ENCODE measurements at places on chromosomes 3 and 15.

DNA sequence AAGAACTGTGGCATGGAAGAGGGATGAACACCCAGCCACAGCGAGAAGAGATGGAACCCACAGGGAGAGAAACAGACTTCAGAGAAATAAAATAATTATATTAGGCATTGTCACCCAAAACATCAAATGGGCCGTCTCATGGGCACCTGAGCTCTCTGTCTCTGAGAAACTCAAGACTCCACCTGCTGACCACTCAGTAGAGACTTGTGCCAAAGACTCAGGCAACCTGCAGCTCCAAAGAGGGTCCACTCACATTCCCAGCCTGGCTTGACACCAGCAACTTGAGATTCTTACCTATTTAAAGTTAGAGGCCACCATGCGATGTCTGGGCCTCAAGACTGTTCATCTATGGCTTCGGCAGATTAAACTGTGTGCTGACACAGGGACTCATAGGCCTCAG, 12.0 kb downstream of the SEMA5B start:
- no peak for DNase-seq

- no peak for DNase-seq
Measured at GRCh38 chr3:33991673-33992072, 193.2 kb downstream of the PDCD6IP start.

DNA sequence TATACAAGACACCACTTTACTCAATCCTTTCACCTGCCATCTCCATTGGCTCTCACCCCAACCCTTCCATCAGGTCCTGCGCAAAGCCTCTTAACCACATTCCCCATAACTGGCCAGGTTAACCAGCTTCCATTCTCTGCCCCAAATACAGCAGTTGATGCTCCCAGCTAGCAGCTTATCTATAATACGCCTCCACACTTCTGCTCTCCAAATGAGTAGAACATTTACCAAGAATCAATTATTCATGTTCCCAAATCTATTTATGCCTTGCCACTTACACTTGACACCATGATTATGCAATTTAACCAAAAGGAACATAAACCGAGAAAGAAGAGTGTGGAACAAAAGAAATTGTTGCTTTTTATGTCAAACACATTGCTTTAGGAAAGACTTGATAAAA, 103.7 kb upstream of the TPM1 start:
- no peak for DNase-seq

DNA sequence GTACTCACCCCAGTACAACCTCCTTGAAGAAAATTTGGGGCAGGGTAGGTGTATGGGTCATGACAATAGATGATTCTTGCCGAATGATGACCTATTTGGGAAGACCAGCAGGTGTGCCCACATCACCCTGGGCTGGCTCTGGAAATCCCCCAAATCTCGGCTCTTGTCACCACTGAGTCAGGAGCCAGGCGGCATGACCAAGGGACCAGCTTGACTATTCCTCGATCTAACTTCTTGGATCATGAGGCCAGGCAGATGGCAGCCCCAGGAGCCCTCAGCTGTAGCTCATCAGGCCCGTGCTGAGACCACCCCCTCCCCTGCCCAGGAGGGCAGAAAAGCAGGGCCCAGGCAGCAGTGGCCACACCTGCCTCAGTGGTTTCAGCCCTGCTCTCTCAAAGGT, 9.2 kb upstream of the MUC4 start:
- DNase-seq, result no peak

GRCh38 chr3:126827121-126827520, 123.1 kb downstream of the CHCHD6 start:
- DNase-seq, result no peak

GRCh38 chr3:149224736-149225594, 3.3 kb upstream of the CP start:
- DNase-seq, result no peak

DNA sequence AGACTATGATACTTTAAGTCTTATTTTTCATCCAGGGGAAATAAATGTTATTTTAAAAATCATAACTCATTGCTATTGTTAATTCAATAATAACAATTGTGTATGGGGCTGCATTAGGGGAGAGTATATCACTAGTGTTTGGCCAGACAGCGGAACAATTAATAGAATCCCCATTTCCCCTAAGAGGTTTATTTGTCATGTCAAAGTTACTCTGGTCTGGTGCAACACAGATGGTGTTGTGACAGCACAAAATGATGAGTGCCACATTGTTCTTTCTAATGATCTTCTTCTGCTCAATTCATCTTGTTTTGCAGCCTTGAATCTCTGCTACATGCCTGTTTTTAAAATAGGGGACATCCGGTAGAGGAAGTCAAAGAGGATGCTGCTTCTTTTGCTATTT, 351.6 kb downstream of the NSUN3 start:
- DNase-seq, result no peak

DNA sequence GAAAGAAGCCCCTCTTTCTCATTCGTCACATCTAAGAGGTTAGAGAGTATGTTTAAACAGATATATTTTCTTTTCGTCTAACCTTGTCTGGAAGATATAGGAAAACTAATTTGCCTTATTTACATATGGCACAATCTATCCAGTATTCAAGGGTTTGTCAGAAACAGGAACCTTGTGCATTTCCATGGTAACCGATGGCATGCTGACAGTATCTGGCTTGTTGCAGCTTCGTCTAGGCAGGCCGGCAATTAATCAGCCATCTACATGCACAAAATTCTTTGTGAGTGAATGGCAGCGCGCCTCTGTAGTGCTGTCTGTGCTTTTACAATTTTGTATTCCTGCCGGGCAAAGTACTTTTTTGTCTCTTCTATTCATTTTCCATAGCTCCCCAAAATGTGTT, 294.0 kb upstream of the SOX2 start:
- no peak for DNase-seq

GRCh38 chr15:38624244-38625205, 59.9 kb upstream of the RASGRP1 start:
- DNase-seq, result no peak

DNA sequence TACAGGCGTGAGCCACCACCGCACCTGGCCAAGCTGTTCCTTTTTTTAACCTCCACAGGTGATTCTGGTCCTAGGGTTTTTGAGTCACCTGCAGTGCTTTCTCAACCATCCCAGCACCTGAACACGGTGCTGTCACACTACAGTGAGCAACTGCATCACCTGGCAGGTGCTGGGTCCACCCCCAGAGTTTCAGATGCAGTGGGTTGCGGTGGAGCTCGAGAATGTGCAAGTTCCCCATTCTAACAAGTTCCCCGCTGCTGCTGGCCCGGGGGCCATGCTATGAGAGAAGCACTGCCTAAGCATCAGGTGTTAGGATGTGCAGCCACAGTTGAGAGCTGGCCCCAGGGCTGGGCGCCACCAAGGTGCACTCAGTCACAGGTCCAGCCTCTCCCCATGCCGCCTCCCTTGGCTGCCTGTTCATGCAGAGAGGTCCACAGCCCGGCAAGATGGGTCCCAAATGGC, 18.0 kb downstream of the ISG20 start:
- DNase-seq, result no peak

DNA sequence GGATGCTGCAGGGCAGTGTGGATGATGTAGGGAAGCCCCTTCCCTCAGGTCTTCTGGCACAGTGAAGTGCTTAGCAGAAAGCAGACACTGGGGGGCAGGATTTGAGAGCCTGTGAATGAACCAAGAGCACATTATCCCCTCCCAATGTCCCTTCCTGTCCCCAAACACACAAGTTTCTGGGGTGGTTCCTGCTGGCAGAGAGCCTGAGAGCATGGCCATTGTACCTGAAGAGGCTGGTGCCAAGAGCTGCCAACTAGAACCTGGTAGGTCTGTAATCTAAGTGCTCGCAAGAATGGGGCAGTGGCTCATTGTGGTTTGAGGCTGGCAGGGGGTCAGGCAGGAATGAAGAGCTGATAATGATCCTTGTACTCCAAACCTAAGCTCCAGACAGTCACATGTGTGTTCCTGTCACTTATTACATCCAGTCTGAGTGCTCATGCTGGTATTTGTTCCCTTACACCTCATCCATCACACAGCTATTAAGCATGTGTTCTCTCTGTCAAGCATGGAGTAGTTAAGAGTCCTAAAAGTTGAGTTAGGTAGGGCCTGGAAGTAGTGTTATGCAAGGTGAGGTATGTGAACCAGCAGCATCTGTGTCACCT, 6.7 kb upstream of the CCR1 start:
- no peak for DNase-seq

DNA sequence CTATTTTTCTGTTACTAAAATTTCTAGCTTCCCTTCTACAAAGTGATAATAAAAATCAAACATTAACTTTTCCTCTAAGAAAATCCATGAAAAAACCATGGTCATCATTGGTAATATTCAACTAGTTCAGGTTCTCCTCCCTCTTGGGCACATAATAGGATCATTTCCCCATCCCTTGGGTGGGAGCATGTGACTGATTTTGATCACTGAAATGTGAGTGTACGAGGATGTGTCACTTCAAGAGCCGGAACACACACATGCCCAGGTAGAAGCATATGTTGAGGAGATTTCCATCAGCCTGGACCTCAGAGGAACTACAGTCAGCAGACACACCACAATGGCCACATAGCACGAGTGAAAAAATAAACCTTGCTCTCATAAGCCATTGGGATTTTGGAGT, 36.1 kb downstream of the AP3S2 start:
- DNase-seq, result no peak

DNA sequence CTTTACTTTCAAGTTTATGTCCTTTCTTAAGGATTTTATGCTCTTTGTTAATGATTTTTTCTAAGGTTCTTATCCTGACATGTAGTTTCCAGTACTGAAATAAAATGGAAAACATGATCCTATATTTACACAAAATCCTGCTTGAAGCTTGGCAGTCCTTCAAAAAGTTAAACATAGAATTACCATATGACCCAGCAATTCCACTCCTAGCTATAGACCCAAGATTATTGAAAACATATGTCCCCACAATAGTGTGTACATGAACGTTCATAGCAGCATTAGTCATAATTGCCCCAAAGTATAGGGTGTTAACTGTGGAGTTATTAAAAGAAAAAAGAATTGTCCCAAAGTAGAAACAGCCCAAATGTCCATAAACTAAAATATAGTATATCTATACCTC, 33.2 kb downstream of the ITGB5 start:
- DNase-seq, result no peak

GRCh38 chr3:52215351-52215750, 10.1 kb downstream of the TLR9 start:
- DNase-seq, result no peak

DNA sequence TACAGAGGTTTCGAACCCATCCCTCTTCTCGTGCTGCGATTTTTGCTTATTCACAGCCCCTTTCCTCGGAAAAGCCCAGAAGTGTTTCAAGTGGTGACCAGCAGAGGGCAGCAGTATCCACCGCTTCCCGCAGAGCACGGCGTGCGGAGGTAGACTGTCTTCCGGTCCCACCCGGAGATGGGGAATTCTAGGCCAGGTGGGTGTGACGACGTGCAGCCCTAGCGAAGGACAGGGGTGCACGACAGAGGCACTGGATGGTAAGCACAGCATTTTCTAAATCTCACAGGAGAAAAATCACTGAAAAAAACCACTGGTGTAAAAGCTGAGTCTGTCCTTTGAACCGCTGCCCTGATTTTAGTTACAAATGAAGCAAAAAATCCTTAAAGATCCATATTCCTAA, 7.4 kb upstream of the PSMD6 start:
- peak; percentile 55 for DNase-seq

DNA sequence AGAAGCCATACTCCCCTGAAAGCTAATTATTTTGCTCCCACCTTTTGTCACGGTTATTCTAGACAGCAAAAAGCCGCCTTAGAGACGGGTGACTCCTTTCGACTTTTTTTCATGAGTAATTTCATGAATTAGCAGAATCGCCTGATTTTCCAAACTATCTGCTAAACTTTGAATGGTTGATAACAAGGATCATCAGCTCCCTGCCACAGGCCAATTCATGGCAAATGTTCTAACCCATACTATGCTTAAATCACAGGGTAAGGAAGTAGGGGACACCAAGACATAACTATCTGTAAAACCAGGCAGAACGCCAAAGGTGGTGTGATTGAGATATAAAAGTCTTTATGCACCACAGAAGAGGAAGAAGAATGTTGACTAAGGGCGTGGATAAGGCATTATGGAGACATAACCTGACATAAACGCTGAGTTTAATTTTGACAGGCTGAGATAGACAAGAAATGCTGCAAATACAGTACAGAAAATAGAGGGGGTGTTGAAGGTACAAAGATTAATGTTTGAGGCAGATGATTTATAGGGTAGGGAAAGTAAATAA, 891 bp upstream of the DMXL2 start:
- no peak for DNase-seq

DNA sequence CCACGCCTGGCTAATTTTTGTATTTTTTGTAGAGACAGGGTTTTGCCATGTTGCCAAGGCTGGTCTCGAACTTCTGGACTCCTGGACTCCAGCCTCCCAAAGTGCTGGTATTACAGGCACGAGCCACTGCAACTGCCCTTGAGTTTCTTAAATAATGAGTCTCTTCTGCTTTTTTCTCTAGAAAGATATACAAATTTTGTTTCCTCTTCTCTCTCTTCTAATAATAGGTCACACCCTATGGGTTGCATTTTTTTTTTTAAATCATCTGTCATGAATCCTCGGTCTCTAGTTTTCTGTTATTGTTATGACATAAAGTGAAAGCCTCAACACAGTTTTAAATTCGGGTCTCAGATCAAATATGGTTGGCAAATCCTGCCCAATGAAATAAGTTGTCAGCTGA, 111.2 kb downstream of the IL12A start:
- DNase-seq, result no peak

DNA sequence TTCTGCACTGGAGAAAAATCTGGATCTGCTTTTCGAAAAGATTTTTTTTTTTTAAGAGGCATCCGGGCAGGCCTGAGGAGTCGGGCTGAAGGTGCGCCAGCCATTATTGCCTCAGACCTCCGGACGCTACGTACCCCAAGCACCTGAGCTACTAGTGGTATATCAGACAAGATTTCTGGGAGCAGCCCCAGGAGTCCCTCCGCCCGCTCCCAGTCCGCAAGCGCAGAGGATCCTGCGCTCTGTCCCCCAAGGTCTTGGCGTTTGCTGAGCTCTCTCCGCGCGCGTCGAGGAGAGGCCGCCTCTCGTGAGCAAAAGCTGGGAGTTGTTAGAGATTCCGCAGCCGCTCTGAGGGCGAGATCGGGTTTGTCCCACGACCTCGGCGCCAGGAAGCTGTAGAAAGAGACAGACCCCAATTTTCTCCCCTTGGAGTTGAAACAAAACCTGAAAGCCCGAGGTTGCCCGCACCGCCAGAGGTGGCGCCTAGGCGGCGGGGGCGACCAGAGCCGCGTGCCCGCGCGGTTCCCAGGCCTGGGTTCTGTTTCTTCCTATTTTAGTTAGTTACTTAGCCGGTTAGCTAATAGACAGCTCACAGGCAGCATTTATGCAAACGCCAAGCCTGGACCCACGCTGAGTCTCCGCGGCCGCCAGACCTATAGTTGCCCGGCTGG, 72.5 kb upstream of the POLG start:
- DNase-seq, result no peak

- no peak for DNase-seq
Measured at GRCh38 chr3:71510510-71510909, 73.0 kb downstream of the FOXP1 start.
